A549 treated with CpdA at 1 μM for 4 hours (cell line): ENCODE measurements at places on chromosomes 7 and 10. TPM values are rescaled to one million over a fixed set of nuclear protein-coding genes. Genes with fewer than 3 reads are reported as not detected.

Gene ANKRD7
- total RNA-seq, result 0.14 to 0.21 TPM in 2 of 5 replicates, not detected in the others

Gene OPTN
- total RNA-seq, result 51.3 to 64.3 TPM (median 55.8 TPM) in 5 replicates

Gene ANXA8
- total RNA-seq, result 24.8 to 35.3 TPM (median 28.1 TPM) in 5 replicates

Gene ASB10
- not detected in 5 replicates for total RNA-seq

Gene HTRA1
- total RNA-seq, result 51.9 to 65.1 TPM (median 52.8 TPM) in 5 replicates

Gene ARHGAP19
- total RNA-seq, result 4.4 to 6.2 TPM (median 5.1 TPM) in 5 replicates

Gene SEMA3A
- total RNA-seq, result 5.6 to 8.9 TPM (median 6.3 TPM) in 5 replicates

Gene CNPY1
- not detected in 5 replicates for total RNA-seq

Gene DOCK1
- 20.7 to 25.9 TPM (median 24.2 TPM) in 5 replicates for total RNA-seq

Gene MEOX2
- total RNA-seq, result not detected in 5 replicates
